Right cardiac atrium (tissue), 5 donors: ENCODE measurements at places on chromosomes 3 and 15. TPM values are rescaled to one million over a fixed set of nuclear protein-coding genes. Genes with fewer than 3 reads are reported as not detected.

DNA sequence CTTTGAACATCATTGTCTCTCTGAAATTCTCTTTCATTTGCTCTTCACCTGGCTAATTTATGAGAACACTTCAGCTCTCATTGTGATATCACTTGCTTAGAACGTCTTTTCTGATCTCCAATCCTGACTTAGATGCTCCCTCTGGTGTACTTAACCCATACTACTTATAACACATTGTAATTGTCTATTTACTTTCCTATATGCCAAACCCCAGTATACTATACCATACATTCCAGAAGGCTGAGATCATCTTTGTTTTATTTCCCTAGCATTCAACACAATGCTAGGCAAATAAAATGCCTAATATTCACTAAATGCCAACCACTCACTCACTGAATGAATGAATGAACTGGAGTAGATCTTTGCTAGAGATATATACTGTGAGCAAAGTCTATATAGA, 27.0 kb upstream of the PEX5L start:
- DNase-seq = no peak

- DNase-seq = no peak
Observed at GRCh38 chr15:85717212-85717611, 77.5 kb downstream of the KLHL25 start.

- DNase-seq = no peak
Observed at GRCh38 chr15:25727116-25727515, 136.0 kb downstream of the ATP10A start.

- no peak for DNase-seq
Observed at GRCh38 chr3:165643425-165643824, 193.8 kb downstream of the BCHE start.

DNA sequence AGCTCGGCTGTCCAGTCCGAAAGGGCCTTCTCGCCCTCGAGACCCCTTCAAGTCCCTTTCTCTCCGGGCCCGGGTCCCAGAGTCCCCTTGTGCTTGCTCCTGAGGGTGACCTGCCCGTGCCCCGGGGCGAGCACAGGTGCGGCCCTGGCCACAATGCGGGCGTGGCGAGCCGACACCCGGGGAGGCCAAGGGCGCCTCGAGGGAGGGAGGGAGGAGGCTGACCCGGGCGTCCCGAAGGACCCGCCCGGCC, 810 bp upstream of the MEF2A start:
- DNase-seq = no peak

DNA sequence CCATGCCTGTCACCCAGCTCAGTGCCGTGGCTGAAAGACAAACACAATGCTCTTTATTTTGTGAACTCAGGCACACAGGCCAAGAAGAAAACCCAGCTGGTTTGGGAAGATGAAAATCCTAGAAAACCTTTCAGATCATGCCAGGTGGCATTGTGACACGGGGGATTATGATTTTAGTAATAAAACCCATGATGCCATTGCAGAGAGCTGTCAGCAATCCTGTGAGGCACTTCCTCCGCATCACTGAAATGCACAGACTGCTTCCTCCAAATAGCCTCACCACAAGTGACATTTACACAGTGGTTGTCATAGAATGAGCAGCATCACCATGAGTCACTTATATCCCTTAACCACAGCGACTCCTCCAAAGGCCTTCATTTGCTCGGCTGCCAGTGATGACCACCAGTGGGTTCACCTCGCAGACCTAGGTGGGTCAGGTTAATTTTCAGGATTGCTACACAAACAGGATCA, 22.7 kb downstream of the ABHD6 start:
- no peak for DNase-seq

- DNase-seq = no peak
Observed at GRCh38 chr15:95227235-95227634, 995.9 kb downstream of the MCTP2 start.

DNA sequence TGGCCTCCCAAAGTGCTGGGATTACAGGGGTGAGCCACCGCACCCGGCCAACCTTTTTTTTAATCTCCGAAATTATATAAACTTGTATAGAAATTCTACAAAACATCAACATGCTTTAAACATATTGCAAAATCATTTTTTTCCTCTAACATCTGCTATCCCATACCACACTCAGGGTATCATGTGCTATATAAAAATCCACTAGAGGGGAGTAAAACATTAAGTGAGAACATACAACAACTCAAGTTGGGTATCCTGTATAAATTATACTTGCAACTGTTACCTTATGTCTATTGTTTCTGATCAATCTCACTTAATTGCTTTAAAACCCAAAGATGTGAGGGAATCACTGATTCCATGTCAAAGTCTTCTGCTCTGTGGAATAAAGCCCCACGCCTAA, 71.9 kb upstream of the FBN1 start:
- DNase-seq = no peak

DNA sequence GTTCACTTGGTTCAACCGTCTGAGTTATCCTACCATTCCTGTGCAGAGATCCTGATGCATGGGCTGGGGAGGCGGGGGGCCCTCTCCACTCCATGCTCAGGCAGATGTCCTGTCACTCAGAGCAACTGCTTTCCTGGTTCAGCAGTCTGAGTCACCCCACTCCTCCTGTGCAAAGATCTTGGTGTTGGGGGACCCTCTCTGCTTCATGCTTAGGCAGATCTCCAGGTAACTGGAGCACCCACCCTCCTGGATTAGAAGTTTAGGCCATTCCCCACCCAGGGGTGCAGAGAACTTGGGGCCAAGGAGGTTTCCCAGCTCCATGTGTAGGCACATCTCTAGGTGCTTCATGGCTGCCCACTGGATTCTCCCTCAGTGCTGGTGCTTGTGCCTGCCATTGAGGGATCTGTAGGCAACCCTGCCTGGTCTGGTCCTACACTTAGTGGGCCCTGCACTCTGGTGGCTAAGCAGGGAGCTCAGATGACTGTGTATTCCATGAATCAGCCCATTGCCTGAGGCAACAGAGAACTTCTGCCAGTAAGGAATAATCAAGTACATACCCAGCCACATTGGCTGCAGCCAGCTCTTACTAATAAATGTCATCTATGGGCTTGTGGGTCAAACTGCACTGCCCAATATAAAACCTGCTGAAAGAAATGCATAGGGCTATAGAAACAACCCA, 465.4 kb upstream of the THBS1 start:
- DNase-seq = no peak

DNA sequence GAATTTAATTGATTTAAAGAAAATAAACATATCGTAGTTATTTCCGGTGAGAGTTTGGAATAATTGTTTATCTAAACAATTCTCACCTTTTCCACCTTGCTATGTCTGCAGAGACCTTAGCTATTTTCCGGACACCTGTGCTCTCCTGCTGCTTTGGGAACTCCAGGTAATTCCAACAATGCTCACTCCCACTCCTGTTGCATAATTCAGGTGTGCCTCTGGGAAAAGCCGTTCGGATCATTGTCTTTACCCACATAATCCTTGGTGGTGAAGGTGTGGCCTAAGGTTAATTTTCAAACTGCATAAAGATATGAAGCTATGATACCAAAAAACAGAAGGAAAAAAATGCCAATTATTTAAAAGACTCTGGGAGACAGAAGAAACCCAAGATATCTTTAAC, 59.4 kb downstream of the LDHAL6B start:
- DNase-seq = no peak

- DNase-seq = no peak
Observed at GRCh38 chr3:44016818-44017217, 224.9 kb upstream of the TOPAZ1 start.

- DNase-seq = no peak
Observed at GRCh38 chr3:151226825-151227224, 23.8 kb upstream of the GPR171 start.

DNA sequence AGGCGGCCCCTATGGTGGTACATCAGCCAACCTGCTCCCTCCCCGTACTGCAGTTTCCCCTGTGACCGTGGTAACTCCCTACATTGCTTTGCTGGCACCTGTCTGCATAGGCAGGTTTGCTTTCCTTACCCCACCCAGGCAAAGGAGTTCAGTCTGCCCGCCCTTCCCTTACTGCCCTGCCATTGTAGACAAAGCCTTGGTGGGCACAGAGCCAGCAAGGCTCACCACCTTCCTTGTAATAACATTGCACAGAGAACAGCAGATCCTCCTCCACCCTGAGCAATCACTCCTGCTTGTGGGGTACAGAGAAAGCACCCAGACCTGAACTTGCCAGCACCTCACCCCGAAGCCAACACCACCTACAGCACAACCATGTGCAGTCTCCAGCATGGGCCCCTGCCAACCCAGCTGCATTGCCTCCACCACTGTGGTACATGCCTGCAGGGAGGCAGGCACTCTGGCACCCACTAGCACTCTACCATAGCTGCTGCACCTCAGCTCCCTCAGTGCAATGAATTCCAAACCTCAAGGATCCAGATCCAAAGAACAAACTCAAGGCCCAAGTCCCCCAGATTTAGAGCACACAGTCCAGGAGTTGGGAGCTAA, 192.7 kb upstream of the KCNMB2 start:
- no peak for DNase-seq

DNA sequence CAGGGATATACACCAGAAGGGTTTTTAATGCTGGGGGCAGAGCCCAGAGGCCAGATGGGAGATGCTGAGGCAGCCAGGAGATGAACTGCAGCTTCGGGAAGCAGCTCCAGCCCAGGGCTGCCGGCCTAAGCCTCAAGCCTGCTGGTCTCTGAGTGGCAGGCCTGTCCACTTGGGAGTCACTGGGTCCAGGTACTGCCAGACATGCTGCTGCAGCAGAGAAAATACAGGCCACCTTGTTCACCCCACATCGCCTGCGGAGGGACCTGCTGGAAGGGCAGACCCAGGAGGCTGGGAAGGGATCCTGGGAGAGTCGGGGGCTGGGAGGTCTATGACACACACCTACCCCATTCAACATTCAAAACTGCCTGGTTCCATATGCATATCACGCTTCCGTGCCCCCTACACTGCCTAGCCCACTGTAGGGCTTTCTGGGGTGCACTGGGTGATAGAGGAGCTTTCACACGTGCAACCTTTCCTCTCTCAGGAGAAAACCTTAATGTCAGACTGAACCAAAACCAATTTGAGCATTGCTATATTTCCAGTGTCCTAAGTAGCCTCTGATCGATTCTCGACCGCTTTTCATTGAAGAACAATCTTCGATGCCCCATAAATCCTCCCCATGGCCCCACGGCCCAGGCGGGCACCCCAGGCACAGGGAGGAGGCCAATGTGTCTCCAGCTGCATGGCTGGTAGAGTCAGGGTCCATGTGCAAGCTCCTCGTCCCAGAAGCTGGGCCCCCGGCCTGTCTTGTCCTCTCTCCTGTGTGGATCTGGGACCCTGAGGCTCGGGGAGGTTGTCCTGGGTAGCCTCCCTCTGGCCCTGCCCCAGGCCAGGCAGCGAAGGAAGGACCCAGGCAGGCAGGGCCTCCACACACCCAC, 147.4 kb downstream of the ATP10A start:
- no peak for DNase-seq

- DNase-seq = no peak
Observed at GRCh38 chr3:181727341-181728032, 15.8 kb downstream of the SOX2 start.

- DNase-seq = no peak
Observed at GRCh38 chr15:60626669-60627068, 147.7 kb upstream of the ICE2 start.

DNA sequence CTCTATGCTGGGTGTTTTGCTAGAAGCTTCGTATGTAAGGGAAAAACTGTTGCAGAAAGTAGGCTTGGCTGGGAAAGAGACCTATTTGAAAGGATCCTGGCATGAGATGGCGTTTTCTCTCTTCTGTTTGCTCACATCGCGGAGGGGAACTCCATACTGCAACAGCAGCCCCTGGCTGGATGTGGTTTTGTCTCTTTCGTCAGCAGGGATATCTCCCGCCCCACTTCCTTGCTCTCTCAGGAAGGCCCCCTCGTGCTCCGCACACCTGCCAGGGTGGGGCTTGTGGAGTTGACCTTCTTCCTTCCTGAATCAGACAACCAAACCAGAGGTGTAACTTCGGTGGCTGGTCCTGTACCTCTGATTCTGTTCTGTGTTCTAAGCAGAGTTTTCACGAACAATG, 26.4 kb upstream of the MYZAP start:
- DNase-seq = peak; percentile 47

- DNase-seq = no peak
Observed at GRCh38 chr15:31571676-31572075, 245.0 kb downstream of the KLF13 start.

DNA sequence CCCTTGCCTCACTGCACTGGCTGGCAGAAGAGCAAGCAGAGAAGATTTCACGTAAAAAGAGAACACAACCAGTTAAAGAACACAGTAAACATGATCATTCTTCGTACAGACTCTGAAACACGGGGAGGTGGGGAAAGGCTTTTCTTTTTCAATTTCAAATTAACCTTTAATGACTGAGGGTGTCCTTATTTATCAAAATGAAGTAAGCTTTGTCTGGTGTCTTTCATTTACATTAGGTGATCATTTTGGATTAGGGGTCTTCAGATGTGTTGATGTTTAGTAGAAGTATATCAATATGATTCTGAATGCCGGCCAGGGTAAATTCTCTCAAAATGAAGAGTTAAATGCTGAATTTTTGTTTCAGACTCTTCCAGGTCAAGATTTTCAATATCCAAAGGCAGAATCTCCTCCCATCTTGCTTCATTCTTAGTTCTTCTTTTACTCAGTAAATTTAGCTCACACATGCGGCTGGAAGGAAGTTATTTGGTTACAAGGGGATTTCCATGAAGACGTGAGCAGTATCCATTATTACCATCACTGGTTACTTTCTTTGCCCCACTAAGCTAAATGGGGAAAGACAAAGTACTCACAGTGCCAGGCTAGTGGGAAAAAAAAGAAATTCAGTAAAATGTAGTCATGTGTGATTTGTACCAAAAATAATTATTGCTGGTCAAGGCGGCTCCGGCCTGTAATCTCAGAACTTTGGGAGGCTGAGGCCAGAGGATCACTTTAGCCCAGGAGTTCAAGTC, 272.2 kb upstream of the NR2F2 start:
- no peak for DNase-seq

DNA sequence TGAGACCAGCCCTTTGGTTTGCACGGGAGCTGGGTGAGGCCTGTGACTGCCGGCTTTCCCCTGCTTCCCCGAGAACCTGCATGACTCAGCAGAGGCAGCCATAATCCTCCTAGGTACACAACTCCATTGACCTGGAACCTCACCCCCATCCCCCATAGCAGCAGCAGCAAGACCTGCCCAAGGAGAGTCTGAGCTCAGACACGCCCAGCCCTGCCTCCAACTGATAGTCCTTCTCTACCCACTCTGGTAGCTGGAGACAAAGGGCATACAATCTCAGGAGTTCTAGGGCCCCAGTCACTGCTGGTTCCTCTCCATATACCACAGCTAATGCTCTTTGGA, 141.0 kb upstream of the ARHGEF26 start:
- DNase-seq = no peak

- no peak for DNase-seq
Observed at GRCh38 chr3:187072102-187072501, 67.2 kb downstream of the RPL39L start.

Gene HDC
- polyA plus RNA-seq = not detected

Gene SGO1
- not detected for polyA plus RNA-seq

Gene SLC15A2
- 1.4 TPM for polyA plus RNA-seq

Gene GXYLT2
- 12.5 TPM for polyA plus RNA-seq

Gene GRK7
- not detected for polyA plus RNA-seq

Gene CTXN2
- not detected for polyA plus RNA-seq

Gene SLC2A2
- polyA plus RNA-seq = not detected
